Uterus (tissue), 4 donors: ENCODE measurements at places on chromosomes 3 and 15. TPM values are rescaled to one million over a fixed set of nuclear protein-coding genes. Genes with fewer than 3 reads are reported as not detected.

FBXW12 gene
- total RNA-seq: 0.55 TPM

P2RY14 gene
- total RNA-seq: 0.55 TPM

USP4 gene
- 27.4 TPM for total RNA-seq

MED12L gene
- 0.51 TPM for total RNA-seq

GRM2 gene
- total RNA-seq: 0.48 TPM

ACAN gene
- total RNA-seq: 6.9 TPM

ONECUT1 gene
- not detected for total RNA-seq

CD86 gene
- 2.4 TPM for total RNA-seq

PIGX gene
- total RNA-seq: 26.4 TPM

PARP6 gene
- total RNA-seq: 35.7 TPM

A4GNT gene
- total RNA-seq: not detected

ALDH1L1 gene
- 27.3 TPM for total RNA-seq

CCR9 gene
- not detected for total RNA-seq

SLTM gene
- total RNA-seq: 26.4 TPM

GOLGA8Q gene
- total RNA-seq: not detected

KBTBD13 gene
- total RNA-seq: not detected

WDR5B gene
- total RNA-seq: 2.4 TPM
